ENCODE measurements at places on chromosomes 1 and 21.

DNA sequence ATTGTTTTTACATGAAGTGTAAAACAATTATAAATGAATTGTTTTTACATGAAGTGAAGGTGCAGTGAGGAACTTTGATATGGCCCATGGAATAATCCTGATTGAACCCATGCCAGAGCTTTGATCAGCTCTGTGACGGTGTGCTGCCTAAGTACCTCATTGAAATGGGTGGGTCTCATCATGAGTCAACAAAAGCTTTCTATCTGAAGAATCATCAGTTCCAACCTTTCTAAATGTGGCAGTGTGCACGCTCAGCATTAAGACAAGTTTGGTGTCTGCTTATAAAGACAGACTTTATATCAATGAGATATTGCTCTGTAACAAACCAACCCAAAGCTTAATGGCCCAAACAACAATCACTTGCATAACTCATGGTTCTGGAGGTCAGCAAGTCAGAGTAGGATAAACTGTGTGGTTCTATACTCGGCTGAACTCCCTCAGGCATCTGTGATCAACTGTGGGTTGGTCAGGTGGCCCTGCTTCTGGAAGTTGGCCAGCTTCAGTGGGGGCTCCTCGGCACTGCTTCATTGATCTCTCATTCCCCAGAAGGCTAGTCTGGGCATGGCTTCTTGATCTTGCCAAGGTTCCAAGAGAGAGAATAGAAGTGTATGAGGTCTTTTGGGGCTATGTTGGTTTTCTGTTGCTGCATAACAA, 258.0 kb downstream of the LTN1 start:
- DNase-seq = no peak

DNA sequence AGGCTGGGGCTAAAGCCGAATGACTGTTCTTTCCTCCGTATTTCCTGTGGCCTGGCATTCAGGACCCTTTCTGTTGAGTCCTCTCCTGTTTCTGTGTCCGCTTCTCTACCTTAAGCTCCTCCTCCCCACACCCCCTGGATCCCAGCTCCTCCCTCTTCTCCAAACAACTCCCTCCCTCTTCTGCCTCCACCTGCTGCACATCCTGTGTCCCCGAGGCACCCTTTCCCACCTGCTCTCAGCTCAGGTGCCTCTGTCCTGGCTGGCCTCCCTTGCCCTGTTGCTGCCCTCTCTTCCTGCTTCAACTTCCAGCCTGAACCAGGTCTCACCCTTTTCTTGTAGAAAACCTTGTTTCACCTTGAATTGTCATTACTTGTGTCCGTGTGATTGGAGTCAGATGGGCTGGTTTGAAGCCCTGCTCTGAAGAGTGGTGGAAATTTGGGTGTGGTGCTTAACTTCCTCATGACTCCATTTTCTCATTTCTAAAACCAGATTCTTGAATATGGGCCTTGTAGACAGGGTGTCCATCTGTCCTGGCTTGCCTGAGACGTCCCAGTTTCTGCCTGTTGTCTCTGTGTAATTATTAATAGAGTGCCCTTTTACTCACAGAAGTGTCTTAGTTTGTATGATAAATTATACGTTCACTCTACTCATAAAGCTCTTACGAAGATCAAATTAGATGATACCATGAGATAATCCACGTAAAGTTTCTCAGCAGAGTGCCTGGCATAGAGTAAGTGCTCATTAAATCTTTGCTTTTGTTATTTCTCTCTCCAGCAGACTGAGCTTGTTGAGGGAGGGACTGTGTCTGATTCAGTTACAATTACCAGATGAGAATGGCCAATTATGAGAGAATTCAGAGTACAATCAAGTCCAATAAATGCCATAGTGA, 58.9 kb upstream of the TRABD2B start:
- DNase-seq = no peak

DNA sequence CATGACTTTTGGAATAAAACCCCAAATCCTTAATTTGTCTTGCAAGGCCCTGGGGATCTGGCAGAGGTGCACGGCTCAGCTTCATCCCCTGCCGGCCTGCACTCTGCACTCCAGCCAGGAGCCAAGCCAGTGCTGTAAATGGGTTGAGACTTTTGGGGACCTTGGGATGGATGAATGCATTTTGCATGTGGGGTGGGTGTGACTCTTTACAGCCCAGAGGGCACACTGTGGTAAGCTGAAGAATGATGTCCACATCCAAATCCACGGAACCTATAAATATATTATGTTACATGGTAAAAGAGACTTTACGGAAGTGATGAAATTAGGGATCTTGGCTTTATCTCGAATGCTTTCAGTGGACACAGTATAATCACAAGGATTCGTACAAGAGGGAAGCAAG, 177.8 kb downstream of the EDEM3 start:
- DNase-seq = no peak

DNA sequence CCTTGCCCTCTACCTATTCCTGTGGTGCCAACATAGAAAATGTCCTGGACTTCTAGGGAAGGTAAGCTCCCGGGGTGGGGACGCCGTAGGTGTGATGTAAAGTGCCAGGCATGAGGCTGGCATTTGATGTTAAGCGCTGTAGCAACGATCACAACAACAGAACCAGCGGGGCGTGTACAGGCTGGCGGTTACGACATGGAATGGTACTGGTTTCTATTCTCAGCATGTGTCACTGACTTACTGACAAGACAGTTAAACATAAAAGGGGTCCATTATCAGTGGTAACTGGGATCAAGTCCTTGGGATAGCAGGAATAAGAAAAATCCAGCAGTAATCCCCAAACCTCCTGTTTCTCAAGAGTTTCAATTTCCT, 58.9 kb downstream of the TGFBR3 start:
- DNase-seq = no peak

DNA sequence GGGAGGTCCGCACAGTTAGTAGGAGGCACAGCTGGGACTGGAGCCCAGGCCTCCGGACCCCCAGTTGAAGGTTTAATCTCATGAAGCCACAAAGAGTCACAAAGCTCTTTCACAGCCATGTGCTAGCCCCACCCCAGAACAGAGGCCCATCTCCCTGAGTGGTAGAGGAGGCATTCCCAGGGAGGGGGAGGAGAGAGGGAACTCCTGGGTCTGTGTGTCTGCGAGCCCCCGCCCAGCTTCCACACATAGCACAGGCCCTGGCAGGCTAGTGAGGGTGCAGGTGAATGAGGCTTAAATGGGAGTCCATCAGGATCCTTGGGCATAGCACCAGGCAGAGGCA, 197.8 kb downstream of the MATN1 start:
- DNase-seq = no peak

GRCh38 chr1:4564051-4564450, 90.4 kb upstream of the AJAP1 start:
- no peak for DNase-seq

- DNase-seq = no peak
Measured at GRCh38 chr1:21244986-21245687, 45.1 kb downstream of the ECE1 start.

GRCh38 chr1:27026621-27027574, 14.2 kb upstream of the TENT5B start:
- no peak for DNase-seq

DNA sequence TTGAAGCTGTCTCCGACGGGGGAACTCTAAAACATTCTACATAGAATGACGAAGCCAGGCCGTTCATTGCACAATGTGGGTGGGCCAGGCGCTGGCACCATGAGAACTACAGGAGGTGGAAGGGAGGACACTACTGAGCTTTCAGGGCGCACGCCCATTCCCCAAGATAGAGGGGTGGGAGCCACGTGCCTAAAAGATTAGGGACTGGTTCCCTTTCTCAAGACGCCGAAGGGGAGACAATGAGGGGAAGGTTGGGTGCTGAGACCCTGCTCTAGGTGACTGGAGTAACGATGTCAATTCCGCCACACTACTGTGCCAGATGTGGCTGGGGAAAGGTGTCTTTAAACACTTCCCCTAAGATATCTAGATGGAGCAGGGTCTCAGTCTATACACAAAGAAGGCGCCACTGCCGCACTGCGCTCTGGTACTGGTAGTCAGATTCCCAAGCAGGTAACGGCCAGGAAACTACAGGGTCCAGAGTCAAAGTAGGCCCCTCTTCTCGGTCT, 782 bp downstream of the CSDE1 start:
- DNase-seq = no peak

- DNase-seq = peak; percentile 51
Measured at GRCh38 chr1:14778898-14779865, 180.7 kb downstream of the KAZN start.

GRCh38 chr1:48955774-48956173, 179.1 kb upstream of the BEND5 start:
- DNase-seq = no peak

DNA sequence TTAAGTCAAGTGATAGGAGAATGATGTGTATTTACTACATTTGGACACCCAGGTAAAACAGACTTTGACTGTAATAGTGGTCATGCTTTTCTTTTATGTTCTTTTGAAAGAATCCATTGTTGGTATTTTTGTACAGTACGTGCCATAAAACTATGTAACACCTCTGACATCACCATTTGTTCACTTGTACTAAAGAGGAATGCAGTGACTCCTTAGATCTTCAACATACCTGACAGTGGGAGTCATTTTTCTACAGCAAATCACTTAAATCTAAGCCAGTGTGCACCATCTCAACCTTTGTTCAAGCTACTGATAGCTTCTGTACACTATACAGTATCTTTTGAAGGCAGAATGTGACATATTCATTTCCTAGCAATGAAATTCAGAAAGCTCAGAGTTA, 6.3 kb upstream of the PLD5 start:
- DNase-seq = no peak

- no peak for DNase-seq
Measured at GRCh38 chr1:230232371-230232771, 165.3 kb downstream of the GALNT2 start.

- DNase-seq = no peak
Measured at GRCh38 chr1:172354291-172355274, 65.9 kb upstream of the C1orf105 start.

GRCh38 chr1:173715538-173715844, 710 bp downstream of the KLHL20 start:
- no peak for DNase-seq

GRCh38 chr1:156461781-156462647, 38.6 kb downstream of the MEF2D start:
- DNase-seq = no peak

All from GM10248 (cell line).